ENCODE measurements at places on chromosomes 11 and 22.

DNA sequence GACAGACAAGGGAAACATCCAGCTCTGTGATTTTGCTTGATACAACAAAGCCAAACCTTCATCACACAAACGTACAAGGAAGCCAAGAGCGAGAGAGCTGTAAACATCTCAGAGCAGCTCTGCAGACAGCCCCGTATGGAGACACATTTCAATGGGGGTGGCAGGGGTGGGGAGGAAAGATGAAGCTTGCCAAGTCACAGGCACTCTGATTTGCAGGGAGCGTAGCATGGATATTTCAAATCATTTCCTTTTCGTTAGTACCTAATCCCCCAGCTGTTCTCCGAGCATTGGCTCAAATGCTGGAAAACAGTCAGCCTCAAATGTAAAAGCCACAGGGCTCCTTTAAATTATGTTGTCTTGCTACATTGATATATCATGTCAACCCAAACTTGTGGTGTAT is 458.9 kb upstream of the CADM1 start:
- no peak for DNase-seq

- DNase-seq: no peak
Measured at GRCh38 chr11:63761931-63762653, 6.5 kb downstream of the ZFTA start.

GRCh38 chr11:69928975-69929374 is 109.8 kb upstream of the FGF3 start:
- DNase-seq: no peak

DNA sequence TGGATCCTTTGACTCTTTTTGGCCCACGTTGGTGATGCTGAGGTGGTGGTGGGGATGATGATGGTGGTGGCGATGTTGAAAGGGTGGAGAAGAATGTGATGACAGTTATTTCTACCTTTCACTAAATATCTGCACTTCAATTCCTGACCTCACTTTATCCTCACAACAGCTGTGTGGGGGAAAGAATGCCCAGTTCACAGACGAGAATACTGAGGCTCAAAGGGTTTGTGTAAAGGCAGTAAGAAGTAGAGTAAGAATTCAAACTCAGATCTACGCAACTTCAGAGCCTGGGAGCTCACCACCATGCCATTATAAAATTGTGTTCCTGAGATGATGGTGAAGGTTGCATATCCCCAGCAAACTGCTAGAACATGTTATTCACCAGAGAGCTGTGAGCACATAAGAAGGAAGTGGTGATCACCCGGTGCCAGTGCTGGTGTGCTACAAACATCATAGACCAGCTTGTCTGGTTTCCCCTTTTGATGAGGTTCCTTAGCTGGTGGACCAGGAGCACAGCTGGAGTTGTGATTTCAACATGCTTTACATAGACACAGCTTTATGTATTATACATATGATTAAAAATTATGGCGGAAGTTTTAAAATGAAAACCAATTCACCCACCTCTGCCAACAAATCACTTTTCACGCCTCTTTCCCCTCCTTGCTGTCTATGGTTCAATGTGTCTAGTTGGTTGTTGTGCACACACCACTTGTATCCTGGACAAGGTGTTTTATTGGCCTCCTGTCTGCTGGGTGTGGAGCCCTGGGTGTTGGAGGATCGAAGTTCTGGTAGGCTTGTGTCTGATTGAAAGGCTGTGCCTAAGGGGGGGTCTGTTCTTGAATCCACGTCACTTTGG is 6.2 kb downstream of the ST14 start:
- DNase-seq: peak; percentile 84

GRCh38 chr11:93840180-93840579 is 10.2 kb downstream of the VSTM5 start:
- no peak for DNase-seq

DNA sequence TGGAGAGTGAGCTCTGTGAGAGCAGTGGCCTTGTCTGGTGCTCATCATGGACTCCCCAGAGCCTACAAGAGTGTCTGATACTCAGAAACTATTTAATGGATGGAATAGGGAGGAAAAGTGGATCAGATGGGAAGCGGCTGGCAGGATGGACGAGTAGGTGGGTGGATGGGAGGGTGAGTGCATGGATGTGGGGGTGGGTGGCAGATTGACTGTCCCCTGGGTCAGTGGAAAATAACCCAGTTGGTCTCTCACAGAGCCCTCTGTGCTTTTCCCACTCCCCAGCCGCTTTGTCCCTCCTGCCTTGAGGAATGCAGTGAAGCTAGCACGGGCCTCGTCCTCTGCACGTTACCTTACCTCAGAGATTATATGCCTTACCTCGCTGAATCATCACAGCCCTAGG is 5.9 kb downstream of the SPI1 start:
- no peak for DNase-seq

DNA sequence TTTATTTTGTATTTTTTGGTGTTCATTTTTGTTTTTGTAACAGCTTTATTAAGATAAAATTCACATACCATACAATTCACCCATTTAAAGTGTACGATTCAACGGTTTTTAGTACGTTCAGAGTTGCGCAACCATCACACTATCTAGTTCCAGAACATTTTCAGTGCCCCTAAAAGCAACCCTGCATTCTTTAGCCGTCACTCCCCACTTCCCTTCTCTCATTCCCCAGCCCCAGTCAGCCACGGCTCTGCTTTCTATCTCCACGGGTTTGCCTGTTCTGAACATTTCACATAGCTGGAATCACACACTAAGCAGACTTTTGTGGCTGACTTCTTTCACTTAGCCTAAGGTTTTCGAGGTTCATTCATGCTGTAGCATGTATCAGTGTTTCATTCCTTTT is 9.6 kb upstream of the KCNQ1OT1 start:
- DNase-seq: no peak

DNA sequence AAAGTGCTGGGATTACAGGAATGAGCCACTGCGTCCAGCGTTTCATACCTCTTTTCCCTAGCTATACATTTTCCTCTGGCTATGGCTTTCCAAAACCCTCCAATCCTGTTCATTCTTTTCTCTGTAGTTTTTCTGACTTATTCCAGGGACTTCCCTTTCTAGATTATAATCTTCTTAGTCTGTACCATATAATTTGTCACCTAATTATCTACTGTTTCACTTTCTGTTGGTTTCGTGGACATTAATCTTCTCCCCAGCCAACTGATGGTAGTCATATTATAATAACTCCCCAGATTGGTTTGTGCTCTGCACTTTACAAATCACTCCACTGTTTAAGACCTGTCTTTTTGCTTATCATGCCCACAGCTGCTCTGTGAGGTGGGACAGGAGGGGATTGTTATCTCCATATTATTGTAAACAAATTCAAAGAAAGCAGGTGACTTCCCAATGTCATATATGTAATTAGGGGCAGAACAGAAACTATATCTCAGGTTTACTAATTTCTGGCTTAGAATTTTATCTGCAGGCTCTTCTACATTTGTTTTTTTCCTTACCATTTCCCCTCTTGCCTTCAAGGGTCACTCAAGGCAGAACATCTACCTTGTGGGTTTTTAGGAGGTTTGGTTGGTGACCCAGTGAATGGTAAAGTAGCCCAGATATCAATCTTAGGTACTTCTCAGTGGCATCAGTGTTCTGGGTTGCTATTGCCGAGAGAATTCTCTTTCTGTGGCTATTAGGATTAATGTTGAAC is 23.9 kb downstream of the STIM1 start:
- no peak for DNase-seq

GRCh38 chr11:36462321-36462720 is 47.8 kb downstream of the TRAF6 start:
- no peak for DNase-seq

DNA sequence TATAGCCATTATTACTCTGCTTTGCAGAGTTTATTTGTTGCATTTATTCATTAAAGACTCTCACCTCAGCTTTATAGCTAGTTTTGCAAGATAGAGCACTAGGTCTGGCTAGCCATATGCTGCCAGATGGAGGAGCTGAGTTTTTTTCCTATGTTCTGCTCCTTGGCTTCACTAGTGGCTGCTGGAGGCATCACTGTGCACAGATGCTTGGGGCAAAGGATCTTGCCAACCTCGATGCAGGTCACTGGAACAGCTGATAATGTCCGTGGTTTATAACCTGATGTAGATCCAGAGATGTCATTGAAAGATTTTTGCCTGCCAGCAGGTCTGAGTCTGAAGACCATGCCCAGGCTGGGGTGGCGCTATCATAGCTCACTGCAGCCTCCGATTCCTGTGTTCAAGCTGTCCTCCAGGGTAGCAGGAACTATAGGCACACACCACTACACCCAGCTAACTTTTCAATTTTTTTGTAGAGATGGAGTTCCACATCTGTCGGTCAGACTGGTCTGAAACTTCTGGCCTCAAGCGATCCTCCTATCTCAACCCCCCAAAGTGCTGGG is 63.2 kb downstream of the PACS1 start:
- DNase-seq: peak; percentile 52
